GM12878 (cell line): ENCODE measurements at places on chromosomes 7 and 10. TPM values are rescaled to one million over a fixed set of nuclear protein-coding genes. Genes with fewer than 3 reads are reported as not detected.

DNA sequence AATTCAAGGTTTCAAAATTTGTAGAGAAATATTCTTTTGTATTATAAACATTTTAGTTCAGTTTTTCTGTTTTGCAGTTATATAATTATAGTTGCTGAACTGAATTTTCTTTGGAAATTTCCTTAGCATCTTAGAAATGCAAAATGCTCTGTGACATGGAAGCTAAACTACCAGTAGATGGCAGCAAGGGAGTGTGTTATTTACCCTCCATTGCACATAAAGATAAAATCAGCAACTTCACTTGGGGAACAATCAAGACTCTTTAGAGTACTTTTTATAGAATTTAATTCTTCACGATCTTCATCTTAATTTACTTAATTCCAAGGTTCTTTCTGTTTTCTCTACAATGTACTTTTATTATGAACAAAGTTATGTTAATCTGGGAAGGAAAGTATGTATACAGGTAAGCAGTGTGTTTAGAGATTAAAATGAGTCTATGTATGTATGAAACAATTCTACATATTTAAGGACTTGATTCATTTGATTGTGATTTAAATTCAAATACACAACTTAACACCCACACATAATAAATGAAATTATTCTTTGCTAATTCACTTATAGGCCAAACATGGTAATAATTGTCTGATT is 404.2 kb downstream of the THSD7A start:
- H3K4me1 ChIP-seq, result no peaks in the 10 kb centered on the region
- no peak for DNase-seq
- no peaks in the 10 kb centered on the region for H3K27me3 ChIP-seq
- H3K27ac ChIP-seq, result no peak overlapping the region

DNA sequence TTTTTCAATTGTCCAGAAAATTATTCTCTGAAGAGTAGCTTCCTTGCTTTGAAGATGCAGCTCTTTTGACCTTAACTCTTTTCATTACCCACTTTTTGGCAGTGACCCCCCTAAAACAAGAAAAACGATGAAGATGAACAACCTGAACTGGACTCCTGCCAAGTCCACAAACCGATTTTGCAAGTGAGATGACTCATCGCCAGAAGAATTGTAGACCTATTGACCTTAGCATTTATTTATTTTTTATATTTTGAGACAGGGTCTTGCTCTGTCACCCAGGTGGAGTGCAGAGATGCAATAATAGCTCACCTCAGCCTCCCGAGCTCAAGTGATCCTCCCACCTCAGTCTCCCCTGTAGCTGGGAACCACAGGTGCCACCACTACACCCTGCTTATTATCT is 859.2 kb downstream of the GATA3 start:
- H3K36me3 ChIP-seq, result no peaks in the 10 kb centered on the region
- H3K4me1 ChIP-seq, result no peaks in the 10 kb centered on the region
- H3K4me3 ChIP-seq, result no peak overlapping the region
- H3K27ac ChIP-seq, result no peak overlapping the region
- no peaks in the 10 kb centered on the region for H3K27me3 ChIP-seq

DNA sequence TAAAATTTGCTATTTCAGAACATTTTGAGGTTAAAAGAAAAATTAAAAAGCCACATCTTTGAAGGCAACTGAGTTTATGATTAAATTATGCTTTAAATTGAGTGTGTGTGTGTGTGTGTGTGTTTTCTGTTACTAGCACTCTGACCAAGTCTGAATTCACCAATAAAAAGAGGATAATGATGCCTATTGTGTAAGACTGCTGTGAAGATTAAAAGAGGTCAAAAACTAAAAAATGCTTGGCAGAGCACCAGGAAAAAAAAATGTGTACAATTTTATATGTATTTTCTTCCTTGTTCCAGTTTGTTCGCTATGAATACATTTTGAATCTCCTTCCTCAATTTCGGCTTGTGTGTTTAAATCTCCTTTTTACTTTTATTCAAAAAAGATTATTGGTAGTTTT is 316.6 kb upstream of the MAGI2 start:
- H3K4me1 ChIP-seq, result no peaks in the 10 kb centered on the region
- no peak overlapping the region for H3K27ac ChIP-seq
- H3K27me3 ChIP-seq, result no peaks in the 10 kb centered on the region
- no peaks in the 10 kb centered on the region for H3K36me3 ChIP-seq

- no peaks in the 10 kb centered on the region for H3K27me3 ChIP-seq
- no peak for DNase-seq
- H3K27ac ChIP-seq, result no peak overlapping the region
- H3K4me1 ChIP-seq, result no peaks in the 10 kb centered on the region
Measured at GRCh38 chr10:70799124-70799523, 13.9 kb upstream of the TBATA start.

- peaks cover 44% of the 10 kb centered on the region for H3K4me1 ChIP-seq
- DNase-seq, result no peak
- H3K27me3 ChIP-seq, result no peaks in the 10 kb centered on the region
- H3K27ac ChIP-seq, result peak overlapping the region; percentile 99; the same call in 1 of the 2 replicates
- H3K36me3 ChIP-seq, result peaks cover 16% of the 10 kb centered on the region
Measured at GRCh38 chr7:102439963-102440795, 6.8 kb downstream of the ORAI2 start.

- H3K4me1 ChIP-seq, result no peaks in the 10 kb centered on the region
- H3K27ac ChIP-seq, result no peak overlapping the region
- H3K36me3 ChIP-seq, result no peaks in the 10 kb centered on the region
- no peak for DNase-seq
- no peak overlapping the region for H3K4me3 ChIP-seq
Measured at GRCh38 chr7:154640266-154640865, 362.6 kb downstream of the PAXIP1 start.

DNA sequence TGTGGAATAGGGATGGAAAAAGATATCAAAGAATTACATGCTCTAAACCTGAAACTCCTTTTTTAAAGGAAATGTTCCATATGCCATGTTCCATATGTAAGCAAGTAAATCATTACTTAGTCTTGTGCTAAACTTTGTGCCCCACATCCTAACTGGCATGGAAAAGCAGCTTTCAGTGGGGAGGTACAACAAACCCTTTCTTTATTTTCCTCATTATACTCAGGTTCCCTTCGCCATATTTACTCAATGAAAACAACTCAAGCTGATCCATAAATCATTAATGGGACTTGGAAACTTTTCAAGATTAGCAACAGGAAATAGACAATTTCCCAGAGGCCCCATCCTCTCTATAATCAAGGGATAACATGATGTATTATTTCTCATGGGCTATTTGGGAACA is 56.0 kb downstream of the GSAP start:
- H3K4me3 ChIP-seq, result no peak overlapping the region
- H3K36me3 ChIP-seq, result no peaks in the 10 kb centered on the region
- no peaks in the 10 kb centered on the region for H3K4me1 ChIP-seq
- H3K27ac ChIP-seq, result no peak overlapping the region
- DNase-seq, result no peak

GRCh38 chr7:128266883-128267594 is 26.0 kb downstream of the LEP start:
- H3K27me3 ChIP-seq, result no peaks in the 10 kb centered on the region
- H3K4me1 ChIP-seq, result no peaks in the 10 kb centered on the region
- no peak overlapping the region for H3K27ac ChIP-seq
- no peak overlapping the region for H3K4me3 ChIP-seq

DNA sequence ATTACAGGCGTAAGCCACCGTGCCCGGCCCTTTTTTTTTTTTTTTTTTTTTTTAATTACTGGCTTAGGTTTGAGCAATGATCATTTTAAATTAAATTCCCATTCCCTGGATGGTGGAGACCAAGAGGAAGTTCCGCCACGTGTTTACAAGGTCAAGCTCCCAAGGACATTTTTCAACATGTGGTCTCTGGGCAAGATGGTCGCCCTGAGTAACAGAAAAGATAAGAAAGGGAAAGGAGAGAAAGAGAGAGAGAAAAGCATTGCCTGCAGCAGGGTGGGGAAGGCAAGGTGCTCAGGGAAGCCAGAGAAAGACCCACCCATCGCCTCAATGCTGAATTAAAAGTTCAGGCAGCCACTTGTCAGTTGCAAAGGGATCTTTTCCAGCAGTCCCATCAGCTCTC is 45.2 kb upstream of the CHST3 start:
- H3K27me3 ChIP-seq, result no peaks in the 10 kb centered on the region
- no peaks in the 10 kb centered on the region for H3K4me1 ChIP-seq
- no peak overlapping the region for H3K27ac ChIP-seq
- no peak overlapping the region for H3K4me3 ChIP-seq

DNA sequence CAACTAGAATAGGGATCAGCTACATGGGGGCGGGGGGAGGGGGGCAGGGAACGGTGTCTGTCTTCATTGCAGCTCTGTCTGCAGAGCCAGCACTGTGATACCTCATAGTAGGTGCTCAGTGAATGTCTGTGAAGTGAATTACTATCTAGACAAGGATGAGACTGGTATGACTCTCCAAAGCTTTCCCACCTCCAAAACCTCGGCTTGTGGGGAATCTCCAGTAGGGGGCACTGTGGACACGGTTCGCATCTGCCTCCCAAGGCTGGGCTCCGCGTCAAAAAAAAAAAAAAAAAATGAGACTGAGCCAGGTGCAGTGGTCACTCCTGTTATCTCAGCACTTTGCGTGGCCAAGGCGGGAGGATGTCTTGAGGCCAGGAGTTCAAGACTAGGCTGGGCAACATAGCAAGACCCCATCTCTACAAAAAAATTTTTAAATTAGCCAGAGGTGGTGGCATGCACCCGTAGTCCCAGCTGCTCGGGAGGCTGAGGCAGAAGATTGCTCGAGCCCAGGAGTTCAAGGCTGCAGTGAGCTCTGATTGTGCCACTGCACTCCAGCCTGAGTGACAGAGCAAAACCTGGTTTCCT is 9.6 kb downstream of the TRIM56 start:
- no peak overlapping the region for H3K4me3 ChIP-seq
- no peaks in the 10 kb centered on the region for H3K36me3 ChIP-seq
- no peaks in the 10 kb centered on the region for H3K4me1 ChIP-seq
- no peak overlapping the region for H3K27ac ChIP-seq
- no peaks in the 10 kb centered on the region for H3K27me3 ChIP-seq
- no peak for DNase-seq

DNA sequence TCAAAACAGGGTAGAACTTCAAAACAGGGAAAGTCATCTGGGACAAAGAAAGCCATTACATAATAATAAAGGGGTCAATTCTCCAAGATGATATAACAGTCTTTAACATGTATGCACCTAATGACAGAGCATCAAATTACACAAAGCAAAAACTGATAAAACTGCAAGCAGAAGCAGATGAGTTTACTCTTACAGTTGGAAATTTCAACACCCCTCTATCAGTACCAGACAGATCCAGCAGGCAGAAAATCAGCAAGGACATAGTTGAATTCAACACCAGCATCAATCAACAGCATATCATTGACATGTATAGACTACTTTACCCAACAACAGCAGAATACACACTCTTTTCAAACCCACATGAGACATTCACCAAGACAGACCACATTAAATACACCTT is 233.0 kb upstream of the NEBL start:
- no peak overlapping the region for H3K27ac ChIP-seq
- no peak overlapping the region for H3K4me3 ChIP-seq
- no peaks in the 10 kb centered on the region for H3K27me3 ChIP-seq
- H3K36me3 ChIP-seq, result no peaks in the 10 kb centered on the region

GRCh38 chr10:91340613-91341362 is 69.4 kb upstream of the HECTD2 start:
- H3K27me3 ChIP-seq, result no peaks in the 10 kb centered on the region
- no peaks in the 10 kb centered on the region for H3K36me3 ChIP-seq
- no peak overlapping the region for H3K27ac ChIP-seq
- no peak for DNase-seq
- H3K4me3 ChIP-seq, result no peak overlapping the region

DNA sequence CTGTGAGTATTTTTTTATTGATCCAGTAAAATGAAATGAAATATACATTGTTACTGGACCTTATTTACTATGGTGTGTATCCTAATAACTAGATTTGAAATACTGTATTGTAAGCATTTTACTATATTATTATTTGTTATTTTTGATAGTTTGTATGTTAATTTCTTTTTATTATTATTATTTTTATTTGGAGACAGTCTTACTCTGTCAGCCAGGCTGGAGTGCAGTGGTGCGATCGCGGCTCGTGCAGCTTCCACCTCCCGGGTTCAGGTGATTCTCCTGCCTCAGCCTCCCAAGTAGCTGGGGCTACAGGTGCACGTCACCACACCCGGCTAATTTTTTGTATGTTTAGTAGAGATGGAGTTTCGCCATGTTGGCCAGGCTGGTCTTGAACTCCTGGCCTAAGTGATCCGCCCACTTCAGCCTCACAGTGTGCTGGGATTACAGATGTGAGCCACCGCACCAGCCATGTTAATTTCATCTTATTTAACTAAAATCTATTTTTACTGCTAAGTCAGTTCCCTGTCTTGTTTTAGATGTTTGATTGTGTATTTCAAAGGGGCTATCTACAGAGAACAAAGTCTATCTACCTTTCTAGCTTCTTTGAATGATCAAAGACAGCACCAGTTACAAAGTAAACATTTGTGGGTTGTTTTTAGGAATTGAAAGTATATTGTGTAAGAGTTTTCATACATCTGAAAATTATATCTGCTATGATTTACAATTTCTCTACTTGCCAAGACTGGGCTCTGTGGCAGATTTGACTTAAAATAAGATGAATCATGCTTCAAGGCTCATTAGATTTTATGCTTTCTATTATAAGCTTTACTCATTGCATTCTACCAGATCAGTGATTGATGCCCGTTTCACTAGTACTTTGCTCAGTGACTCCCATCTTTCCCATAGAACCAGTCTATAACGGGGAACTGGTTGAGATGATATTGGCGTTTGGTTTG is 41.6 kb downstream of the CDC123 start:
- peaks cover 10% of the 10 kb centered on the region for H3K36me3 ChIP-seq
- no peak overlapping the region for H3K4me3 ChIP-seq
- DNase-seq, result no peak

- no peaks in the 10 kb centered on the region for H3K36me3 ChIP-seq
- no peak for DNase-seq
- H3K27ac ChIP-seq, result no peak overlapping the region
- H3K4me3 ChIP-seq, result no peak overlapping the region
- H3K27me3 ChIP-seq, result peaks cover 9% of the 10 kb centered on the region
Measured at GRCh38 chr10:97771055-97771891, 526 bp downstream of the SFRP5 start.

DNA sequence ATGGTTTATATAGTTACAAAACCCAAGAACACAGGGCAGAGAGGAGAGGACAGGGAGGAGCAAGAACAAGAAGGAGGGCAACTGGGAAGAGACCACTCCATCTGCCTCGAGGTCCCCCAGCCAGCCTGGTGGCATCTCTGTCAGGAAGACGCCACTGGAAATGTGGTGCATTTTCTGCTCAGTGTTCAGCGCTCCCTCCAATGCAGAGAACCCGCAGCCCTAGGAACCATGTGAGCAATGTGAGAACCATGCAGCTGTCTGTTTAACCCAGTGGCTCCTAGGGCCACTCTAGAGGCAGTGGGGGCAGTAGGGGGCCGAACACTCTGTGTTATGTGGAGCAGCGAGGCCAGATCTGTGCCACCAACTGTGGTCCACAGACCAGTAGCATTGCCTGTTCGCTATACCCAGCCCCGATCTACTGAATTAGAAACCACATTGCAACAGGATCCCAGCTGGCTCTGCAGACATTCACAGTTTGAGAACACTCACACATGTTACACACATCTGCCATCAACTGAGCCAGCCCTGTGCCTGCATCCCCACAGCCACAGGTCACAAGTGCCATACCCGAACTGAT is 110.2 kb downstream of the CPXM2 start:
- no peak overlapping the region for H3K4me3 ChIP-seq
- no peak for DNase-seq
- H3K27me3 ChIP-seq, result peaks cover 5% of the 10 kb centered on the region
- no peak overlapping the region for H3K27ac ChIP-seq
- H3K4me1 ChIP-seq, result no peaks in the 10 kb centered on the region

PILRA gene
- total RNA-seq, result 7.0 and 7.5 TPM in 2 replicates

CLCN1 gene
- not detected in 2 replicates for total RNA-seq

GFRA1 gene
- total RNA-seq, result 0.05 TPM in 2 replicates

MRC1 gene
- total RNA-seq, result 0.19 and 0.21 TPM in 2 replicates

ABCB8 gene
- 30.6 and 34.7 TPM in 2 replicates for total RNA-seq

LEP gene
- not detected in 2 replicates for total RNA-seq

MLXIPL gene
- 0.21 and 0.69 TPM in 2 replicates for total RNA-seq

HECW1 gene
- 0.21 and 0.31 TPM in 2 replicates for total RNA-seq

EGFR gene
- total RNA-seq, result 0.16 and 0.31 TPM in 2 replicates

ITGA8 gene
- 0.03 TPM in 1 of 2 replicates, not detected in the other for total RNA-seq

ANLN gene
- total RNA-seq, result 29.1 and 30.3 TPM in 2 replicates
